ENCODE measurements at places on chromosomes 12 and 14.

DNA sequence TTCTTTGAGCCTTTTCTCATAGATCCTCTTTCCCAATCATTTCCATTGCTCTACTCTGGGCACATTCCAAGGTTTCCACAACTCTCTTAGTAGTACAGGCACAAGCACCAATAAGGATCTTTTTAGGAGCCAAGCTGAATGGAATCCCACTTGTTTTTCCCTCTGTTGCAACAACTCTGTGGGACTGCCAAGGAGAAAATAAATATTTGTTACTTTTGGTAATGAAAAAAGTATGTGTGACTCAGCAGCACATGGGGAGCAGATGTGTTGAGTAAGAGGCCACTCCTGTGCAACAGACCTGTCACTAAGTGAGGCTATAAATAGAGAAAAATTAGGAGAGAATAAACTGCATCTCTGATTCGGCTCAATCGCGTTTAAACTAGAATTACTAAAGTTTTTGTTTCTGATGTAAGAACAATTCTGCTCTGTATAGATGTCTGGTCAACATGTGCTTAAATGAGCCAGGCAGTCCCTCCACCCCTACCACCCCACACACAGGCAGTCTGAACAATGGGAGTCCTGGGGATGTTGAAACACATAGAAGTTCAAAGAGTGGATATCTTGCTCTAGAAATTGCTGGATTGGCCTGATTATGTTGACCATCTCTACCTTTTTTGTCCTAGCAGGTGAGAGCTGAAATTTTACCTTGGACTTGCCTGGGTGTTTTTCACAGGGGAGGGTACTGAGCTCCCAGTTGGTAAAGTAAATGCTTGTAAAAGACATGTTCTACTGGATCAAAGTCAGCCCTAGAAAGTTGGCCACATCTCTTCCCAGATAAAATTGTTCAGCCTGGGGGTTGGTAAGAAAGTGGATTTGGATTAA is 244.3 kb upstream of the NOVA1 start:
- no peaks in the 10 kb centered on the region for H3K27me3 ChIP-seq
- DNase-seq = no peak
- no peak overlapping the region for H3K27ac ChIP-seq
- peaks cover 4% of the 10 kb centered on the region for H3K4me1 ChIP-seq

- no peak for DNase-seq
- no peaks in the 10 kb centered on the region for H3K36me3 ChIP-seq
- no peak overlapping the region for H3K4me3 ChIP-seq
- no peaks in the 10 kb centered on the region for H3K4me1 ChIP-seq
Observed at GRCh38 chr14:32694795-32695449, 243.8 kb upstream of the NPAS3 start.

GRCh38 chr12:123142518-123142840 is 8.4 kb downstream of the PITPNM2 start:
- peak overlapping the region; percentile 84 for H3K27ac ChIP-seq
- H3K27me3 ChIP-seq = no peaks in the 10 kb centered on the region
- no peak for DNase-seq
- no peaks in the 10 kb centered on the region for H3K36me3 ChIP-seq

DNA sequence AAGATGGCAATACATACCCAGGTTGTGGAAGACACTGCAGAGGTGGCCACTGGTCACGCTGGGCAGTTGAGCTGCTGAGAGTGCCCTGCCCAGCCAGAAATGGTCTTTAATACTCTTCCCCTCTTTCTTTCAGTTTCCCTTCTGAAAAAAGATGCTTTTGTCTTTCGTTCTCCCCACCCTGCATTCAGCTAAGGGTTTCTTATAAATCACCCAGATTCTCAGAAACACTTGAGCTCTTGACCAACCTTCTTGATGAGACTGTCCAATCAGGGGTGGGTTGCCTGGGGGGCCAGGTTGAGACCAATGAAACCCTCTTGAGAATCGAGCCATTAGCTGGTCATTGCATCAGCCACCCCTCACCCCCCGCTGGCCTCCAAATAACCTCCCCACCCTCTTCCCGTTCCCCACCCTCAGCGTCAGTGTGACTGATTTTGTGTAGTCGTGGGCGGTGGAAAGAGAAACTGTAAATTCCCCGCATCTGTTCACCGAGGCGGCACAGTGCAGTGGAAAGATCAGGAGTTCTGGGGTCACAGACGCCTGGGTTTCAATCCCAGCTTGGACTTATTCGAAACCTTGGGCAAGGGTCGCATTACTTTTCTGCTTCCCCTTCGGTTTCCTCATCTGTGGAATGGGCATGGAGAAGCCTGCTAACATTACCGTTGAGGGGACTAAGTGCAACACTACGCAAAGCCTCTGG is 52.3 kb downstream of the SLC25A47 start:
- no peaks in the 10 kb centered on the region for H3K36me3 ChIP-seq
- H3K27me3 ChIP-seq = no peaks in the 10 kb centered on the region
- peak; percentile 18 for DNase-seq
- H3K4me1 ChIP-seq = peaks cover 70% of the 10 kb centered on the region

DNA sequence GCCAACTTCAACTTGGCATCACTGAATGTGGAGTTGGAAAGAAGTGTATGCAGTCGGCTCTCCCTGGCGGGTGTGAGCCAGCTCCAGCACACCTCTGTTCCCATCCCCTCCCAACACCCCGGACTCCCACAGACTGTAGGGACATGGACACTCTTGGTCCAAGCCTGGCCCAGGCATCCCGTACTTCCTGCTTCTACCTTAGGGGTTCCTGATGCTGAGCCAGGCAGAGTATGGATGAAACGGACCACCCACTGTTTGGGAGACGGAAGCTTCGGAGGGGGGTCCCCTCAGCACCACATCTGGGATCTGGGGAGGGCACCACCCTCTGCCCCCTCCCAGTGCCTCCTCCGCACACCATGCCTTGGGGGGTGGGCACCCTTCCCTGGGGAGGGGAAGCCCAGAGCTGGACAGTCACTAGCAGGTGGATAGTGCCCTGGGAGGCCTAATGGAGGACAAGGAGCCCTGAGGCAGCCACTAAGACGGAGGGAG is 62.0 kb downstream of the LGMN start:
- H3K4me1 ChIP-seq = peaks cover 16% of the 10 kb centered on the region
- peak overlapping the region; percentile 62 for H3K4me3 ChIP-seq
- H3K36me3 ChIP-seq = no peaks in the 10 kb centered on the region
- peaks cover 15% of the 10 kb centered on the region for H3K27me3 ChIP-seq
- DNase-seq = no peak
- no peak overlapping the region for H3K27ac ChIP-seq
